ENCODE measurements at places on chromosomes 1 and 21.

- DNase-seq: no peak
These were observed 10.3 kb downstream of the ADGRB2 start for GRCh38 chr1:31753707-31754349.

DNA sequence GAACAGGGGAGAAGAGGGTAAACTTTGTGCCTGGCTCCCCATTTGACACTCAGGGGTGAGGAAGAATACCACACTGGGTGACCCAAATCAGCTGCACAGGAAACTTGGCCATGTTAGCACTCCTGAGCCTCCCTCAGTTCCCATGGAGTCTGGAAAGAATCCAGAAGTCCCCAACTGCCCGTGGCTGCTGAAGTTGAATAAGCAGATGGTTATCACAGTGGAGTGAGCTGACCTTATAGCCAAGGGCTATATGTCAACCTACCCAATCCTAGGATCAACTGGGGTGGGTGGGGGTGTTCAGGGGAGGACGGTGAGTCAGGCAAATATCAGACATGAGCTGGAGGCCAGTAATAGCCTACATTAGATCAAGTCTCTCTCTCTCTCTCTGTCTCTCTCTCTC is 20.4 kb downstream of the KCNH1 start:
- no peak for DNase-seq

DNA sequence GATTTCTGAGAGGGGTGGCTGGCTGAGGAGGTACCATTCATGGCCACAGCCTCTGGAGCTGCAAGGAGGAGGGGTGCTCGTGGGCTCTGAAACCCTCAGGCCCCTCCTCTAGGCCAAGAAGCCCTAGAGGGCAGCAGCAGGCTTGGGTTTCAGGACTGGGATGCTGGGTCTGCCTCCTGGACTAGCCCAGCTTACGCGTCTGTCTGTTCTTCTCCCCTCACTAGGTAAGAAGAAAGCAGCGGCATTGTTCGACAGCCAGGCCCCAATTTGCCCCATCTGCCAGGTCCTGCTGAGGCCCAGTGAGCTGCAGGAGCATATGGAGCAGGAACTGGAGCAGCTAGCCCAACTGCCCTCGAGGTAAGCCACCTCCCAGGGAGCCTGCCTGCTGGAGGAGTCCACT is 60.3 kb downstream of the TMEM53 start:
- DNase-seq: no peak

DNA sequence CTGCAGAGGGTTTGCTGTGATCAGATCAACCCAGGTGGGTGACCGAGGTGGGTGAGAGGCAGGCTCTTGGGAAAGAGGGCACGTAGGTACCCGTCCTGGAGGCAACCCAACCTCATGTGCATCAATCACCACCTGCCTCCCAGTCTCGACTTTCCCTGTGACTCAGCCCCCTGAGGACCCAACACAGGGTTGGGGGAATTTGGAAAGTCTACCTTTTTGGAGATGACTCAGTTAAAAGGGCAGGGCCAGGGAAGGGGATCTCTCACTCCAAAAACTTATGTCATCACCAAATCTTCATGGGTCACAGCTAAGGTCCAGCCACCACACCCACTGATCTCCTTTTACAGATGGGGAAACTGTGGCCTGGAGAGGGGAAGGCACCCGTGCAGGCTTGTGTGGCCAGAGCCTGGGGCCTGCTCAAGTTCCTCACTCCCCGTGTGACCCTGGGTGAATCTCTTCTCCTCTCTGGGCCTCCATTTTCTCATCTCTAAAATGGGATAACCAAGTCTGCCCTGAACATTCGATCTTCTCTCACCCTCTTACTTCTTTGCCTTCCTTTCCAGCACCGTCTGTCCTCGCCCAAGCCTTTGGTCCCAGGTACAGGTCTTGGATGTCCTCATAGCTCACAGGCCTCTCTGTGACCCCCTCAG is 34.6 kb upstream of the WNT4 start:
- DNase-seq: no peak

DNA sequence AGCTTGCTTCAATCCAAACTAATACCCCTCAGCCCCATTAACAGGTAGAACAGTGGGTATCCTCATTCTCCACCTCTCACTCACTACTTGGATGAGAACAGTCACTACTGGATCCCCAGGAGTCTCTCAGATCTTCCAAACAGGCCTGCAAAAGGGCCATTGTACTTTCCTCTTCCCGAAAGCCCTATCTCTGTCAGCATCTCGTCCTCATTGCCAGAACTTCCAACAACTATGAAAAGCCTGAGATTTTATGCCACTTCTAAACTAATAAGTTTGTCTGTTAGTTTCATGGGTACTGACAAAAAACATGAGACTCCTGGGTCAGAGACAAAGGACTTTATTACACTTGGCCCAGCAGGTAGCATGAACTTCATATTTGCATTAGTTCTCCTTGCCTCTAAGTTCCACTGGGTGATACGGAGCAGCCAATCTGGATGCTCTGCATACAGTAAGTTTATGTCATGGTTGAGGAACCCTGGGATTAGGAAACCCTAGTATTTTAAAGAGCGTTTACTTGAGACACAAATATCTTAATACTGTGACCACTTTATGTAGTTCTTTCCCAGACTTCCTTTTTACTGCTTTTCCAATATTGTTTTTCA is 38.1 kb downstream of the VANGL2 start:
- DNase-seq: no peak

DNA sequence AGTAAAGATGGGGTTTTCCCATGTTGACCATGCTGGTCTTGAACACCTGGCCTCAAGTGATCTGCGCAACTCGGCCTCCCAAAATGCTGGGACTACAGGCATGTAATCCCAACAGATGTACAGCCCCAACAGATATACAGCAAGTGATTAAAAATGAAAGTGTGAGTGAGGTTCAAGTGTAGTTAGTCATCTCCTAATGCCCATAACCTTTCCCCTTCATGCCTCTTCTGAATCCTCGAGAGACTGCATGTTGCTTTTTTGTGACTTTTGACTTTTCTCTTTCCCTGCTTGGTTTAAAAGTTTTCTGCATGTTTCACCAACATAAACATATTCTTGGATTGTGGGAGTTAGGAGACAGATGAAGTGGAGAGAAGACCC is 31.2 kb downstream of the KCNK2 start:
- DNase-seq: no peak

DNA sequence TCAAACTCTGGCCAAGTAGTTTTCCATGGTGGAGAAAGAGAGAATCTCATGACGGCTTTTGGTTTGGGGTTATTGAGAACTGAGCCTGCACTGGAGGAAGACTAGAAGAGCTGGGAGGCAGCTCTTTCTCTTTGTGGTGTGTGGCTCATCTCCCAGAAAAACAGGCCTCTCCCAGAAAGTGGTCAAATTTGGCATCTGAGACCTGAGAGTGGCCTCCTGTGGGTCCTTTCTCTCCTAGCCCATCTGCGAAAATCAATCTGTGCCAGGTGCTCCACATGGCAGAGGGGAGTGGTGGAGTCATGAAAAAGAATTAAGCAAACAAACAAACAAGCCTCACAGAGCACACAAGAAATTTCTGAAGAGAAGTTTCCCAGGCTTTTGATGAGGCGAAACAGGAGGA is 305.0 kb downstream of the ST6GALNAC3 start:
- DNase-seq: no peak

DNA sequence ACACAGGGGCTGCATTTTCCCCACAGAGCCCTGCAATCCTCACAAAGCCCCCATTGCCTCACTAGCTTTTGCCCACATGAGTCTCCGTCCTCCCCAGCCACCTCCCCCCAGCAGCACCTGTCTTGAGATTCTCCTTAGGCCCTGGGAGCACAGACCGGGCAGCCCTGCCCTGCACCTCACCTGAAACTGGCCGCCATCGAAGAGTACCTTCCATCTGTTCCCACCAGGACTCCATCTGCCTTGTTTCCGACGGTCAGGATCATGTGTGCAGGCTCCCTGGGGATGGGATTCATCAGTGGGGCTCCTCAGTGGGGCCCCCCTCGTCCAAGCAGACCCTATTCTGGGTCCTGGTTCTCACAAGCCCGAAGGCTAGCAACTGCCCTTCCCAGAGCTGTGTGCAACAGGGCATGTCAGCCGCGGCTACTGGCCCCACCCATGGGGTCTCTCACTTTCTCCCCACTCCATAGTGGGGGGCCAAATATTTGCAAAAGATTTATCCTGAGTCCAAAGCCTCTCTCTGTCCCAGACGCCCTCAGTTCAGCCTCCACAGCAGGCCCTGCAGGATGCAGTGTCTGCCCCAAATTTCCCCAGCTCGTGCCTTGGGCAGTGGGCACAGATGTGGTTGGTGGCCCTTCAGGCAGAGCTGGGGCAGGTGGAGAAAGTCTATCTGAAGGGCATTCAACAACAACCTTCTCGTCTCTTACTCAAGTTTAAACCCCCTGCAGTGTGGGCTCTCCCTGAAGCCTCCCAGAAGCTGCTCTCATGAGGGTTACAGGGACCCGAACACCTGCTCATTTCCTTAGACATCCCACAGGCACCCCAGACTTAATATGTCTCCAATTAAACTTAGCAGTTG is 4.8 kb downstream of the PDZK1IP1 start:
- no peak for DNase-seq

DNA sequence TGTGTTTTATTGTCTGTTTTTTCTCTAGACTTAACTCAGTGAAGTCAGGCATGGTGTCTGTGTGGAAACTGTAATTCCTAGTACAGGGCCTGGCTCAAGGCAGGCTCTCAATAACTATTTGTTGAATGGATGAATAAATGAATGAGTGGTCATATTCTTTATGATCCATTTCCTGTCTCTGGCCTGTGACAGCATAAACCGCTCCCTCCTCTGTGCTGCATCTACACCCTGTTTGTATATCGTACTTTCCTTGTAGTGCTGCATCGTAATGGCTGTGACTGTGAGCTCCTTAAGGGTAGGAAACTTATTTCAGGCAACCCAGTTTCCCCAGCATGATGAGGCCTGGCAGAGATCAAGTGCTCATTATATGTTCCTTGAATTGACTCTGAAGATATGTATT is 337.5 kb upstream of the USP24 start:
- no peak for DNase-seq

DNA sequence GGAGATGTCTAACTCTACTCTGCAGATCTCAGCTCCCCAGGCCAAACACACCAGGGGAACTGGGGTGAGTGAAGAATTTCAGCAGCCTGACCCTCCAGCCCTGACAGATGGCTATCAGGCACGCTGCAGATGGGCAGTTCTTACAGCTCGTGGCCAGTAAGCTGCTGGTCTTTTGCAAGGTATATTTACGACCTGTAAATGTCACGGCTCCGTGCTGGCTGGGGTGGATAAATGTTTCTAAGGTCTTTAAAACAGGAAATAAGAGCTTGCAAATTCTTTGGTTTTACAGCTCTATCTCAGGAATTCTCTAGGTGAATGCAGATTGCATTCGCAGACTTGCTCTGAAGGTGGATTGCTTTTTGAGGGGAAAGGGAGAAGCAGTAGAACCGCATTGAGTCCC is 10.1 kb downstream of the DOP1B start:
- no peak for DNase-seq
